ENCODE measurements at places on chromosomes 6 and 20. TPM values are rescaled to one million over a fixed set of nuclear protein-coding genes. Genes with fewer than 3 reads are reported as not detected.

DNA sequence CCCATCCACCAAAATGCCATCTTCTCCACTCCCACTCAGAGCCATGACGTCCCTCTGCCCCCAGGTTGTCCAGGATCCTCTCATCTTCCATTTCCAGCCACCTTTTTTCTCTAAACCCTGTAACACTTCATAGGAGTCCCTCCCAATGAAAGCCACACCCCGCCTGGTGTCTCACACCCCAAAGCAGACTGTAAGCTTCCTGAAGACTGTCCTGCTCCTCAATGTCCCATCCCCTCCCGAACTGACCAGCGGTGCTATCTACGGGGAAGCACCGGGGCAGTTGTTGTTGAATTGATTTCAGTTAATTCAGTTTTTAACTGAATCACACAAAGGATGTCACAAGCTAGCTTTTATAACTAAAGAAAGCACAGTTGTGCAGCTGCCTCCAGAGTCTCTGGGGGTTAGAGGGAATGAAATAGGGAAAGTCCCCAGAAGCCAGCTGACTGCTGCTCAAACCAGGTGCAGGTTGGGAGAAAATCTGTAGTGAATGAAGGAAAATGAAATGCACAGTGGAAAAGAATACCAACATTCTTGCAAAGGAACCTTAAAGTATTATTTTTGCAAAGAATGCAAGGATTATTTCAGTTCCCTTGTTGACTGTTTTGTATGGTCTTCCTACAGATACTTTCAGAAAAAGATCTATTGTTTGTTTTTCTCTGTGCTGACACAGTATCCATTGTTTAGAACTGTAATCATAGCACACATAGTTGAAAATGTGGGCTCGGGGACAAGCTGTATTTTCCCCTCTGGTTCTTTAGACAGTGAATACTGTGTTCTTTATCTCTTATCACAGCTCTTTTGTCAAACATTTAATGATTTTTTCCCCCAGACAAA is 222.6 kb upstream of the QKI start:
- peak; percentile 66 for DNase-seq

DNA sequence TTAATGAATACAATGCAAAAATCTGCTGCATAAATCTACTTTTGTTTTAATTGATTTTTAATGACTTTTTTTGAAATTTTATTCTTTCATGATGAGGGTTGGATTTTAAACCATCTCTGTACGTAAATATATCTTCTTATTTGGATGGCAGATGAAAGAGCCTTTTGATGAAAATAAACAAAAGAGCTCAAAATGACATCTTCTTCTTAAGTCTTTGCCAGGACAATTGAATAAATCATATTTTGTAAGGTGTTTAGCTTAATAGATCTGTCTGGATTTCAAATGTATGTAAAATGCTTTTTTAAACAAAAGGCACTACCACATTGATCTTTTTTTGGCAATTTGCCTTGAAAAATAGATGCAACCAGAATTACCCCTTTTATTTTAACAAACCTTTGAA is 39.3 kb downstream of the KIF6 start:
- no peak for DNase-seq

DNA sequence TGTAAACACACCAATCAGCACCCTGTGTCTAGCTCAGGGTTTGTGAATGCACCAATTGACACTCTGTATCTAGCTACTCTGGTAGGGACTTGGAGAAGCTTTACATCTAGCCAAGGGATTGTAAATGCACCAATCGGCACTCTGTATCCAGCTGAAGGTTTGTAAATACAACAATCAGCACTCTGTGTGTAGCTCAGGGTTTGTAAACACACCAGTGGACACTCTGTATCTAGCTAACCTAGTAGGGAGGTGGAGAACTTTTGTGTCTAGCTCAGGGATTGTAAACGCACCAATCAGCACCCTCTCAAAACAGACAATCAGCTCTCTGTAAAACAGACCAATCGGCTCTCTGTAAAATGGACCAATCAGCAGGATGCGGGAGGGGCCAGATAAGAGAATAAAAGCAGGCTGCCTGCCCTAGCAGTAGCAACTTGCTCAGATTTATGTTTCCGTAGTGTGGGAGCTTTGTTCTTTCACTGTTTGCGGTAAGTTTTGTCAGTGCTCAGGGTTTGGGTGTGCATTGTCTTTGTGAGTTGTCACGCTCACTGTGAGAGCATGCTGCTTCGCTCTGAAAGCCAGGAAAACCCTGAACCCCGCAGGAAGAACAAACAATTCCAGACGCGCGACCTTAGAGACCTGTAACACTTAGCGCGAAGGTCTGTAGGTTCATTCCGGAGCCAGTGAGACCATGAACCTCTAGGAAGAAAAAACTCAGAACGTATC is 37.0 kb downstream of the RIOK1 start:
- DNase-seq, result no peak

GRCh38 chr6:163756079-163756478 is 341.6 kb downstream of the QKI start:
- no peak for DNase-seq

DNA sequence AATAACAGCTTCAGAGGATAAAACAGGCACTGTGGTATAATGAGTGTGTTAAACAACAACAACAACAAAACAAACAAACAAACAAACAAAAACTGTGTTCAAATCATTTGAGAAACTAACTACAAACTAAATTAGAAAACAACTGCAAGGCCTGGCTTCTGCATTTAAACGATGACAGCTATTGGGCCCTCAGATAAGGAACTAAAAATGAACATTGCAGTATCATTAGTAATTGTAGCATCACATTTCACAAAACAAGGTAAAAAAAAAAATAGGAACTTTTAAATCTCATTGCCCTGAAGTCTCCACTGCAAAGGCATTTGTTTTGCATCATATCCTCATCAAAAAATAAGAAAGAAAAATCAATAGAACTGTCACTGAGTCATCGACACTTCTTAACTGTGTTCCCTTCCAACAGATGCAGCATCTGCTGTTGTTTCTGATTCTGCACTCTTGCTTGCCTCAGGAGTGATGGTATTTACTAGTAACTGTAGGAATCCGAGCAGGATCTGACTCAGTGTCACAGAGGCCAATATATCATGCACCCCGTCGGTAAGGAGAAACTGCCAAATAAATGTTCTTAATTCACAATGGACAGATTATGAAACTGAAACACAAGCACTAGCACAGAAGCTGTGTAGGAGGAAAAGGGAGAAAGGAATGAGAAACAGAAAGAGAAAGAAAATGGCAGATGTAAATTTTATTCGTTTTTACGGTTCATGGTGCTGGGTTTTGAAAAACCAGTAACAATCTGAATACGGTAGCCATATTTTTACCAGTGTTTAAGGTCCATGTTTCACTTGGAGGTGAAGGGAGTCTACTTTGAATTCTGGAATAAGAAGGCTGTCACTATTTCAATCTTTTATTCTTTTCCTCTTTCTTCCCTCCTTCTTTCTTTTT is 365.7 kb upstream of the EPHA7 start:
- DNase-seq, result peak; percentile 45

RFX6 gene
- total RNA-seq, result 0.08 TPM

DNA sequence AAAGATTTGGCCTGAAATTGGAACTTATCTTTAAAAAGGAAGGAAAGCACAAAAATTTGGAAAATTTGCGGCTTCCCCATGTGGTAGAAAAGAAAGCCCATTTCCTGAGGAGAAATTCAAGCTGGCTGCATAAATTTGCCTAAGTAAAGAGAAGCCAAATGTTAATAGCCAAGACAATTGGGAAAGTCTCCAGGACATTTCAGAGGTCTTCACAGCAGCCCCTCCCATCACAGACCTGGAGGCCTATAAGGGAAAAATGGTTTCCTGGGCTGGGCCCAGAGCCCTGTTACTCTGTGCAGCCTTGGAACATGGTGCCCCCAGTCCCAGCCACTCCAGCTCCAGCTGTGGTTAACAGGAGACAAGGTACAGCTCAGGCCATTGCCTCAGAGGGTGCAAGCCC is 736.5 kb downstream of the HACE1 start:
- no peak for DNase-seq

- DNase-seq, result no peak
Observed at GRCh38 chr6:4636881-4637224, 139.4 kb upstream of the CDYL start.

- no peak for DNase-seq
Observed at GRCh38 chr20:24880356-24880755, 68.7 kb upstream of the CST7 start.

DNA sequence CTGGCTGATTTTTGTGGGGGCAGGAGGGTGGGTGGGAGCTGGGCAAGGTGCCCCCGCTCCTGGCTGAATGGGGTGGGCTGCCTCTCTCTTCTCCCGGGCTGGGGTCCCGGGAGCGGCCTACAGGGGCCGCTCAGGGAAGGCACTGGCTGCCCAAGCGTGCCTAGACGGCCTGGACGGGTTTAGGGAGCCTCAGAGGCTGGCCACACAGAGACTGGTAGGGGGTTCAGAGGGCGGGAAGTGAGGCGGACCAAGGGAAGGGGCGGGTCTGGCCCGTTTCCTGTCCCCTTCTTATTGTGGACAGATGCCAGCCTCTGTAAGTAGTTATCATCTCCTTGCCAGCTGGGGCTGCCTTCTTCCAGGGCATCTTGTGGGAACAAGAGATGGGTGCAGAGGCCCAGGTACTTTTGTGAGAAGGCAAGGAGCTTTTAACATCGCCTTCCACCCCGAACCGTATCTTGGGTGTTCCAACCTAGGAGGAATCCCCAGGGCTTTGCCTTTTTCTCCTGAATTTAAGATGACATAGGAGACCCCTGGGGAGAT is 437 bp downstream of the CD40 start:
- no peak for DNase-seq

GRCh38 chr20:48489656-48490055 is 338.1 kb downstream of the PREX1 start:
- no peak for DNase-seq

DNA sequence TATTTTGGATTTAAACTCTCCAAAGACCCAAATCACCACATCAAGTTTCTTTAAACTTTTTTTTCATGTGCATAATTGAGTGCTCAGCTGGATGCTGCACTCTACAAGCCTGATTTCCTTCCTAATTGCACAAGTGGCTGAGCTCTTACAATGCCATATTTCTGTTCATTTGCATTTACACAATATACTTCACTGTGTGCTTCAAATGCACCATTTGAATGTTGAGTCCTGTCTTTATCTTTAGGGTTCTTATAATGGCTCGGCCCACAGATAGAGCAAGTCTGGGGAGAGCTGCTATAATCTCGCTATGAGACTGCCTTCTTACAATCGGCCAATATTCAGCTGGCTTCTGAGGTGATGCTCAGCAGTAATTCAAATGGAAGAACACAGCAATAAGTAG is 200.6 kb upstream of the MAP3K7 start:
- DNase-seq, result no peak

MYCT1 gene
- total RNA-seq, result 0.11 TPM
